ENCODE measurements at places on chromosomes 1 and 21.

DNA sequence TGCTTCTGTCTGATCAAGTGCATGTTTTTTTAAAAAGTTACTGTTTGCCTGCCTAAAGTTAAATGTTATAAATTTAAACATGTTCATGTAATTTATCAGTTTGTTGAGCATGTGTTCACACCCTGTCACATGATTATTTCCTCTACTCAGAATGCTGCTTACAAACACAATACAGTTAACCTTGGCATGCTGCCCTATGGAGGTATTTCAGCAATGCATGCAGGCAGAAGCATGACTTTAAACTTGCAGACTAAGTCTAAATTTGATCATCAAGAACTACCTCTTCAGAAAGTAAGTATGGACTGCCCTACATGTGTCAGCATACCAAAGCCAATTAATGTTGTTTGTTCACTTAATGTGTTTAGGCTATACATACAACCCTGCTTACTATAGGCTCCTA lies 161.6 kb downstream of the LRRC40 start:
- DNase-seq: no peak

DNA sequence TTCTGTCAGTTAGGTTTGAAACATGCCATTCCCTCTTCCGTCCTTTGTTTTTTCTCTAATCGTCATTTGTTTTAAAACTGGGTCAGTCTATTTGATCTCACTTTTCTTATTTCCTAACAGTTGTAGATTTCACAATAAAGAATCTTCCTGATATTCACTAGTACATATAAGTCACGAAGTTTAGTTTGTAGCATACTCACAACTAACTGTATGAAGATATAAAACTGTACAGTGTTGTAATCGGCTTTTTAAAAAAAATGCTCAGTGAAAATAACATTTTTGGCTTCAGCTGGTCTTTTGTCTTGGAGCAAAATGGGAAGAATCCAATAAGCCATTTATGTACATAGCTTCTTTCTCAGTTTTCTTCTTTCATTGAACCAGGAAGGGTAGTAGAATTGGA lies 78.3 kb downstream of the NCAM2 start:
- DNase-seq: no peak

GRCh38 chr1:28954126-28954726 lies 39.9 kb downstream of the EPB41 start:
- no peak for DNase-seq

DNA sequence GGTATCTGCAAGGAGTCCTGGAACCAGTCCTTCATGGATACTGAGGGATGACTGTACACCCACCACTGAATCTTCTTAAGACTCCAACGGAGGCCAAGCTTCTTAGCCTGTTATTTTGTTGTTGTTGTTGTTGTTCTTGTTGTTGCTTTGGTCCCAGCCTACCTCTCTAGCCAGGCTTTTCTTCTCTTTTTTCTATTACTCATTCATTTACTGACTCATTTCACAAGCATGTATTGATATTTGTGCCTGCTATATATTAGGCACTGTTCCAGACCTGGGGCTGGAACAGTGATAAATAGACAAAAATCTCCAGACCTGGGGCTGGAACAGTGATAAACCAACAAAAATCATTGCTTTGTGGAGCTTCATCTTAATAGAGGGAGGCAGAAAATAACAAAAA lies 20.4 kb downstream of the CENPF start:
- DNase-seq: no peak

- no peak for DNase-seq
Observed at GRCh38 chr1:205668951-205669340, 11.4 kb downstream of the SLC45A3 start.

DNA sequence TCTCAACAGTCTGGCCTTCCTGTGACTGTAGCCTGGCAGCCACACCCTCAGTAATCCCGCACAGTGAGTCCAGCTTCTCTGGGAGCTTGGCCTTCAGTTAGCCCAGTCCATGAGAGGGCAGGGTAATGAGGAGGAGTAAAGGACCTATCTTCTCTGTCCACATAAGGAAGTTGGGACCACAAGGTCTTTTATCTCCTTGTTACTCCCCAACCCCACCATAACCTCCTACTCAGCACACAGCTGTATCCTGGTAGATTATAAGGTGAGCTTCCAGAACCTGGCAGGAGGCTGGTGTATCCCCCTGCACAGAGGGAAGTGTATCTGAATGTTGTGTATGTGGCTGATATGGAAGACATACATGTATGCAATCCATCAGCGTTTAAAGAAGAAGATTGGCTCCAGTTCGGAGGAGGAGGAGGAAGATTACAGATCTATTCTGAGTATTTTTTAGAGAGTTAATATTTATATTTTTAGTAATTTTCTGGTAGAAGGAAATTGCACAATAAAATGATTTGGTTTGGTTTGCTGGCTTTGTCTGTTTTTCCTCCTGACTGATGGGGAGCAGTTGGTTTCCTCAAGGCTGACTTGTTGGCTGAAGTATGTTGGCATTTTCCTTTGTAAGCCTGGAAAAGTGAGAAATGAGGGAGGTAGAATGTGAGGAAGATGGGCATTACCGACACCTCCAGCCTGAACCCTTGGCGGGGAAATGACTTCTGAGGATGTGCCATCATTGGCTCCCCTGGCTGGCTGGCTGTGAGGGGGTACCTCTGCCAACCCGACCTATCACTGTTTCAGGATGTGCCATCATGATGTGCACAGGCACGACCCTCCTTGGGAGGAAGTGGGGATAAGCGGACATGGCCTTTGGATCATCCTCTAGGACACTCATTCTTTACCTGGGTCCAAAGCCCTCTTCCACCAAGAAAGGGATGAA lies 5.0 kb downstream of the C1orf226 start:
- no peak for DNase-seq

DNA sequence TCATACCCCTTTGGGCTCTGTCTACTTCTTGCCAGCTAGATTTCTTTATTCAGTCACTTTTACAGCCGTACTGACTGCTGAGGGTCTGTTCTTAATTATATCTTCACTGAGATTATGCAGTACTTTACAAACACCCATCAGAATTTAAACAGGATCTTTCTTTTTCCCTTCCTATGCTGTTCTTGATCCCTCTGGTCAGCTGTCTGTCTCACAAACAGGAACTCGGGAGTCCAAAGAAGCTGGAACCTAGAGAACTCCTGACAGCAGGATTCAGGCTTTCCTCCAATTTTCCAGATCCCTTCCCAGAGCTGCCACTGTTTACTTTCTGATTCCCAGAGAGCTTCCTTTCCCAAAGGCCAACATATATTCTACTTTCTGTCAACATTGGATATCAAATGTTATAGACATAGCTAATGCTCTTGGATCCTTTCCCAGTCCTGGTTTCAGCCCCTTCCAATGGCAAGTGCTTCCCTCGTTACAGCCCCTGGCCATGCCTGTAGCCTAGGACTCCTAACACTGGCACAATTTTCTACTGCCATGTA lies 59.5 kb downstream of the ATP2B4 start:
- DNase-seq: peak; percentile 77

GRCh38 chr1:59645893-59646292 lies 168.9 kb upstream of the HOOK1 start:
- DNase-seq: no peak

DNA sequence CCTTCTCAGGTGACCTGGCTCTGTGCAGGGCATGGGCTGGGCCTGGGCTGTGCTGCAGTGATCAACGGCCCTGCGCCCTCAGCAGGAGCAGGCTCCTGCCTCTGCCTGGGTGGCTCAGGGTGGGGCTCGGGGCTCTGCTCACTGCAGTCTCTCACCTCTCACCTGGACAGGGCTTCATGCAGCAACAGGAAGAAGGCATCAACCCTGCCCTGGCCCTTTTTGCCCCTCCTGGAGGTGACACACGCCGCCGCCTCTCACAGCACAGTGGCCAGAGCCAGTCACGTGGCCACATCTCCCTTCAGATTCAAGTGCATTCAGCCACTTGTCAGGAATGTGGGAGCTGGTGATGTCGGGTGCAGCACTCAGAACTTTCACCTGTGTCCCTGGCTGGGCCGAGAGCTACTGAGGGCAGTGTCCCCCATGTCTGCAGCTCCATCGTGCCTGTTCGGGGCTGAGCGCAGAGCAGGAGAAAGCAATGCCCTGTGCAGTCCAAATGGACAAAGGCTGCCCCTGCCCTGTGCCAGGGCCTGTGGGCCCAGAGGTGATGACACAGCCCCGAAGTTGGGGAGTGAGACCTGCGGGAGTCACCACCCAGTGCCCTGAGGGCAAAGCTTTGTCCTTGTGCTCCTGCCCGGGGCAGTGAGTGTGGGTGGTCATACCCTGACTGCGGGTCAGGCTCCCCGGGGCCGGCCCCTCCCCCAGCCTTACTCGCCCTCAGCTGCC lies 314.0 kb downstream of the PTPRU start:
- no peak for DNase-seq

- no peak for DNase-seq
Observed at GRCh38 chr1:238052496-238053266, 162.0 kb upstream of the ZP4 start.

DNA sequence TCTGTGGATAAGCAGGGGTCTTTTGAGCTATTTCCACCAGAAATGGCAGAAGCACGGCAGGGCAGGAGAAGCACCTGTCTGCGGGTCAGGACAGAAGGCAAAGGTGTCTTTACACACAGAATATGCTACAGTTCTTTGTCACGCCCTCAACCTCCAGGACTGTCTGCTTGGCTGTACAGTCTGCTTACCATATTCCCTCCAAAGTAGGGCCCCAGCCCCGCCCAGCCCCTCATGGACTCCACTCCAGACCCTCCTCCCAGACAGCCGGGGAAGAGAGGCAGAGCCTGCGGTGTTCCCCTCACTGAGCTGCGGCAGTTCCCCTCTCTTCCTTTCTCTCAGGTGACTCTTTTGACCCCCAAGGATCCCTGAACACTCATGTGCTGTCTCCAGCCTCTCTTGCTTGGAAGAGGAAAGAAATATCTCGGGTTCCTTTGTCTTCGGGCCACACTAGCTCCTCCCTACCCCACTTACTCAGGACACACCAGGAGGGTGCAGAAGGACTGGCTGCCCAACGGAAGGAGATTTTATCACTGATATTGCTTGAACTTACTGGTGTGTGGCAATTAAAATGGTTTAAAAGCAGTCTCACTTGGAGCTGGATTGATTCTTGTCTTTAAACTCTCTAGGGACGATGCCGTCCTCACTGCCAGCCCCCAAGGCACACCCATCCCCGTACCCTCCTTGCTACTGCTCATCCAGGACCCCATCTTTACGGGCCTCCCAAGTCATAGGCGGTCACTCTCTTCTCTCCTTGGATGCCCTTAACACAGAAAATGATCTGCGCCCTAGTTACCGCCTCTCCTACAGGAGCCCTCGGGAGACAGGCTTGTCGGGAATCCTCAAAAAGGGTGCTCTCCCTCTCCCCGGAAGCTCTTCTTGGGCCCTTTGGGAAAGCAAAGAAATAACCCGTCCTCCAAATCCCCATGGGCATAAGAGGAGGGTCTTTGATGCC lies 169.7 kb downstream of the TOMM20 start:
- DNase-seq: no peak

GRCh38 chr1:89356658-89357400 lies 7.0 kb upstream of the GBP6 start:
- DNase-seq: peak; percentile 84

GRCh38 chr1:151790940-151791651 lies 796 bp upstream of the TDRKH start:
- DNase-seq: peak; percentile 47

- DNase-seq: no peak
Observed at GRCh38 chr1:29176576-29176975, 5.1 kb downstream of the SRSF4 start.
